BJ (cell line): ENCODE measurements at places on chromosomes 11 and 22. TPM values are rescaled to one million over a fixed set of nuclear protein-coding genes. Genes with fewer than 3 reads are reported as not detected.

SLC29A2 gene
- polyA plus RNA-seq: 0.21 and 0.48 TPM in 2 replicates

CCDC188 gene
- polyA plus RNA-seq: 4.9 and 6.5 TPM in 2 replicates

SRSF8 gene
- 18.9 and 25.7 TPM in 2 replicates for polyA plus RNA-seq

APOL4 gene
- polyA plus RNA-seq: 0.16 and 0.23 TPM in 2 replicates

OR52J3 gene
- polyA plus RNA-seq: not detected in 2 replicates

MFRP gene
- not detected in 2 replicates for polyA plus RNA-seq

OR52H1 gene
- polyA plus RNA-seq: not detected in 2 replicates

CARNS1 gene
- polyA plus RNA-seq: 0.07 and 0.12 TPM in 2 replicates
